Bronchial smooth muscle cell (primary cell): ENCODE measurements at places on chromosomes 13 and 19. TPM values are rescaled to one million over a fixed set of nuclear protein-coding genes. Genes with fewer than 3 reads are reported as not detected.

The TMTC4 gene
- total RNA-seq: 12.3 and 19.7 TPM in 2 replicates

The OVOL3 gene
- total RNA-seq: not detected in 2 replicates

The C1QTNF9 gene
- 0.09 TPM in 1 of 2 replicates, not detected in the other for total RNA-seq

The MYH14 gene
- total RNA-seq: under 0.01 and 0.09 TPM in 2 replicates

The FXYD7 gene
- 0.17 TPM in 1 of 2 replicates, not detected in the other for total RNA-seq

The TPTE2 gene
- total RNA-seq: not detected in 2 replicates

The SLITRK6 gene
- total RNA-seq: under 0.01 and 4.6 TPM in 2 replicates

The ZNF613 gene
- total RNA-seq: 6.6 and 10.2 TPM in 2 replicates

The ANGPTL8 gene
- total RNA-seq: not detected in 2 replicates

The ANKRD24 gene
- total RNA-seq: 2.4 and 4.4 TPM in 2 replicates

The TRIP10 gene
- 35.8 and 41.5 TPM in 2 replicates for total RNA-seq

The KLHL1 gene
- total RNA-seq: not detected in 2 replicates

The WDR88 gene
- total RNA-seq: 0.17 TPM in 1 of 2 replicates, not detected in the other

The IL4I1 gene
- total RNA-seq: 0.47 and 0.52 TPM in 2 replicates

The GIPR gene
- total RNA-seq: 0.09 and 0.16 TPM in 2 replicates

The SSC5D gene
- 3.9 and 13.1 TPM in 2 replicates for total RNA-seq

The APOC1 gene
- total RNA-seq: 0.69 and 0.79 TPM in 2 replicates

The EFNB2 gene
- 0.09 and 0.47 TPM in 2 replicates for total RNA-seq

The SYNGR4 gene
- total RNA-seq: not detected in 2 replicates

The DAZAP1 gene
- 20.4 and 30.9 TPM in 2 replicates for total RNA-seq

The GATAD2A gene
- 20.2 and 20.8 TPM in 2 replicates for total RNA-seq

The TRPC4 gene
- total RNA-seq: 0.09 and 0.16 TPM in 2 replicates

The PABPC3 gene
- total RNA-seq: under 0.01 and 0.17 TPM in 2 replicates

The FFAR1 gene
- total RNA-seq: not detected in 2 replicates

The TMEM143 gene
- total RNA-seq: 4.3 and 4.6 TPM in 2 replicates

The EBI3 gene
- total RNA-seq: 0.16 TPM in 1 of 2 replicates, not detected in the other

The ZNF442 gene
- total RNA-seq: 3.8 and 4.3 TPM in 2 replicates

The NKPD1 gene
- total RNA-seq: 0.47 and 0.52 TPM in 2 replicates

The LILRA2 gene
- not detected in 2 replicates for total RNA-seq

The POGLUT2 gene
- 8.6 and 10.4 TPM in 2 replicates for total RNA-seq

The GJA3 gene
- total RNA-seq: 15.8 and 21.3 TPM in 2 replicates

The EXOC3L2 gene
- 0.16 TPM in 1 of 2 replicates, not detected in the other for total RNA-seq

The GRIK5 gene
- total RNA-seq: 0.09 TPM in 1 of 2 replicates, not detected in the other

The PRSS57 gene
- not detected in 2 replicates for total RNA-seq

The NLRP7 gene
- not detected in 2 replicates for total RNA-seq

The NCR1 gene
- total RNA-seq: not detected in 2 replicates

The CD33 gene
- not detected in 2 replicates for total RNA-seq

The CLEC17A gene
- 0.09 and 0.16 TPM in 2 replicates for total RNA-seq

The LRRC63 gene
- total RNA-seq: under 0.01 and 0.34 TPM in 2 replicates

The ZNF560 gene
- total RNA-seq: 0.79 and 1.2 TPM in 2 replicates

The PLPPR3 gene
- total RNA-seq: 0.47 and 0.77 TPM in 2 replicates

The AKT1S1 gene
- 9.2 and 9.6 TPM in 2 replicates for total RNA-seq

The TMC4 gene
- total RNA-seq: 0.43 and 1.1 TPM in 2 replicates

The KLK5 gene
- 0.34 TPM in 1 of 2 replicates, not detected in the other for total RNA-seq

The SYCN gene
- not detected in 2 replicates for total RNA-seq

The HIPK4 gene
- 0.16 and 0.17 TPM in 2 replicates for total RNA-seq

The TMEM150B gene
- total RNA-seq: not detected in 2 replicates

The FPR3 gene
- not detected in 2 replicates for total RNA-seq

The KCNN1 gene
- 0.34 TPM in 1 of 2 replicates, not detected in the other for total RNA-seq

The LYPD5 gene
- 0.95 and 1.9 TPM in 2 replicates for total RNA-seq
